Stimulated activated CD4-positive, alpha-beta T cell treated with anti-CD3 and anti-CD28 coated beads, Interleukin-12 subunit alpha, Interleukin-12 subunit beta, amount 100 ng/mL, for 48 hours (primary cell): ENCODE measurements at places on chromosomes 6 and 20.

- DNase-seq, result no peak
Measured at GRCh38 chr20:8505476-8506200, 373.6 kb downstream of the PLCB1 start.

DNA sequence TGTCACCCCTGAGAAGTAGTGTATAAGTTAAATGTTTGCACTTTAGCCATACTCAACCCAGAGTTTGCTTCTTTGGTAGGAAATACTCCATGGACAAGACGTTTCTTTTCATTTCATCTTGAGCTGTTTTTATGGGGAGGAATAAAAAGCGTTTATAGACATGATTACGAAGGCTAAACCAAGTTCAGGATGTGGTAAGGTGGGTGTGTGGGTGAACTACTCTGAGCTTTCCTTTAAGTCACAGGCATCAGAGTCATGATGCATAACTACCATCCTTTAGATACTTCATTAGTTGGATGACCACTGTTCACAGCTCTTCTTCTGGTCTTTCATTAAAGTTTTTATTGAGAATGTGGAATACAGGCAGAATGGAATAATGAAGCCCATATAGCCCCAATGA, 48.9 kb downstream of the EBF4 start:
- no peak for DNase-seq

DNA sequence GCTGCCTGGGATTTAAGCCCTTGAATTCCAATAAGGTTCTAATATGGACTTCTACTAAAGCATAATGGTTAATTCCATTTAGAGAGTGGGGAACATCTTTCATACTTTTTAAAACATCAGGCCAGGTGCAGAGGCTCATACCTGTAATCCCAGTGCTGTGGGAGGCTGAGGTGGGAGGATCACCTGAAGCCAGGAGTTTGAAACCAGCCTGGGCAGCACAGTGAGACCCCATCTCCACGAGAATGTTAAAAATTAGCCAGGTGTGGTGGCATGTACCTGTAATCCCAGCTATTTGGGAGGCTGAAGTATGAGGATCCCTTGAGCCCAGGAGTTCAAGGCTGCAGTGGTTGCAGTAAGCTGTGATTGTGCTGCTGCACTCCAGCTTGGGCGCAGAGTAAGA, 35.0 kb downstream of the E2F3 start:
- no peak for DNase-seq

DNA sequence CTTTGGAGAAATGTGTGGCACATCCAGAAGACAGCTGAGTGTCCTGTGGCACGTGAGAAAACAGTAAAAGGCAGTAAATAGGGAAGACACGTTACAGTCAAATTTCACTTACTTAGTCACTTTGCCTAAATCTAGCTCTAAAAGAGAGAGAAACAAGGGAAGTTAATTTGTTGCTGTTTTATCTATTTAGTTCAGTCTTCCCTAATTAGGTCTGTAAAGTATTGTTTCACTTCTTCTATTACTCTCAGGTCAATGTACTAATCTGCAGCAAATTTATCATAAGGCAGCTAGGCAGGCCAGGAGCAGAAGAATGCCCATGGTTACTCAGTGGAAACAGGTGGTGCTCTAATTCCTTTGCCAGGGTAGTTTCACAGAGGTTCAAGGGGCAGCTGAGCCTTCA, 124.3 kb upstream of the CNR1 start:
- DNase-seq, result no peak

- DNase-seq, result no peak
Measured at GRCh38 chr6:25178336-25179035, 100.7 kb upstream of the CARMIL1 start.

DNA sequence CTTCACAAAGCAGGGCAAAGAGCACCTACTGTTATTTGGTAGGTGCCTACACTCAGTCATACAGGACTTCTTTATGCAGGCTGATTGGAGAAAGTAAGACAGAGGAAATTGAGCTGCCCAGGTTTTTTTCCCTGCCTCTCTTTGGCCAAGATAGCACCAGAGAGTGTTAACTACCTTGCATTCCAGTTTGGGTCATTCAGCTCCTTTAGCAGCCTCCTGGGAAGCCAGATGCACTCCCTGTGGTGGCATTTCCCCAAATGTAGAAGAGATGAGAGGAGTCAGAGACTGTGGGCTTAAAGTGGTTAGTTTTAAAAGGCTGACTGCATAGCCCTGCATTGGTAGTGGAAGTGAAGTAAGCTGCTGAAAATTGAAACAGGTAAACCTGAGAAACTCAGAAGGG, 358.4 kb downstream of the BCKDHB start:
- DNase-seq, result no peak

GRCh38 chr20:53582251-53582570, 11.4 kb downstream of the ZNF217 start:
- DNase-seq, result no peak

DNA sequence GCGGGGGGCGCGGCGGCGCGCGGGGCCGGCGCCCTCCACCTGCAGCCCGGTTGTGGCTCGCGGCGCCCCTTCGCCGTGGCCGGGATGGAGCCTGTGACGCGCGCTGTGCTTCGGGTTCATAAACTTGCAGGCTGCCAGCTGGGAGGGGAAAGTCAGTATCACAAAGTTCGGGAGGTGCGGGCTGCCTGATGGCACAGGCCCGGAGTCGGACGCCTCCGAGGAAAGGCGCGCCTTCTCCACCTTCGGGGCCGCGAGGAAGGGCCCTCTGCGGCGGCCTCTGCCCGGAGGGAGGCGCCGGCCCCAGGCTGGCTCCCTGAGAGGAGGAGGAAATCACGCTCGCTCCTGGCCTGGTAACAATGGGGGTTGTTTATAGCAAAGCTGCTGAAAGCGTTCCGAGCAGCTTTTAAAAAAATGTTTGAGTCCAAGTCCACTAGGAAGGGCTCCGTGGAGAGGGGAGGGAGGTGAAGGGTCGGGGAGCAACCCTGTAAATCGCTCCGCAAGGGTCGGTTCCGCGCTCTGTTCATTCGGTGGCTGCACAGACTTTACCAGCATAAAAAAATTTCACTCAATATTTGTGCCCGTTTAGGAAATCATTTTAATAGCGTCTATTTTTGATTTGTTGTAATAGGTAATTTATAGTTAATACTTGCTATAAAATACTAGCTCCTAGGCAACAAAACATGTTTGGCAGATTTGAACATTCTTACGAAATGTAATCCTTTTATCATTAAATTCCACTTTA, 1.0 kb downstream of the AFDN start:
- DNase-seq, result peak; percentile 6

- no peak for DNase-seq
Measured at GRCh38 chr6:7268816-7269555, 44.0 kb downstream of the SSR1 start.

DNA sequence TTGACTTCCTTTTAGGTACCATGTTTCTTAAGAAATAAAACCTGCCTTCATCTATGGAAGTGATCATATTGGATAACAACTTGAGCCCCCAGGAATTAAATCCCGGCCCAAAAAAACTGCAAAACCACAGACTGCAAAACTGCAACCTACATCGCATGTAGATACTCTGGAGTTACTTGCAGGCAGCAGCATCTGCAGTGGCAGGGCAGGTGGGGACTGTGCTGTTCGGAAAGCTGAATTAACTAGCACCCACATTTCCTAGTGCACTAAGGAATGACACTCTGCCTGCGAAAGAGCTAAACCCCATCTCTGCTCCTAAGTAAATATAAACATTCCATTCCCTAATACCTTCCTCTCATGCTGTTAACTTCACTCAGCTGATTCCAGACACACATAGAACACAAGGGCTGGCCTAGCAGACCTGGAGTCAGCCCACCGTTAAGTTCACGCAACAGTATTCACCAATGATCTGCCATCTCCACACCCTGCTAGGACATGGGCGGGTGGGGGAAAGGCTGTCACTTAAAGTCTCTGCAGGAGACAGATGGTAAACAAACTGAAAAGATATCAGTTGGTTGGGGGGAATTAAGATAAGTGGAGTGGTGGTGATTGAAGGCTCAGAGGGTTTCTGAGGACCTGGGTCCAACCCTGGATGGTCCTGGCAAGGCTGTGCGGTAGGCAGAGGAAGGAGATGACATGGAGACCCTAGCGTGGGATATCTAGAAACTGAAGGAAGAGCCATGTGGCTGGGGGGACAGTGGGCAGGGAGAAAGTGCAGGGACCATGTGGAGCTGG, 128.4 kb downstream of the SYCP2 start:
- no peak for DNase-seq

DNA sequence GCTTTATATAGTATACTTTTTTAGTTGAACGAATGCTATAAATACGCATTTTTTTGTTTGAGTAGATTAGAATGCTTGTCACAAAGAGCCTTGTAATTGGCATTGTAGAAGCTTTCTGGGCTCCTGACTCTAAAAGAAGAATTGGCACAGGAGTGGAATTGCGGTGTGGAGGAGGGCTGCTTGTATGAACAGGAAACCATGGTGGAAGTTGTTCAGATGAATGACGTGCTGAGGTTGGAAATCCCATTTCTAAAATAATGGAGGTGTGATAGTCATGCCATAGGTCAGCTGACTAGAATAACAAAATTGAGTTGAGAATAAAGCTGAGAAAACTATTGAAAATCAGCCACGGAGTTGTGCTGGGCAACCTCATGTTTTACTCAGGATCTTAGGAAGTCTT, 174.9 kb downstream of the QKI start:
- DNase-seq, result no peak

- no peak for DNase-seq
Measured at GRCh38 chr6:1868561-1869261, 259.0 kb downstream of the FOXC1 start.

DNA sequence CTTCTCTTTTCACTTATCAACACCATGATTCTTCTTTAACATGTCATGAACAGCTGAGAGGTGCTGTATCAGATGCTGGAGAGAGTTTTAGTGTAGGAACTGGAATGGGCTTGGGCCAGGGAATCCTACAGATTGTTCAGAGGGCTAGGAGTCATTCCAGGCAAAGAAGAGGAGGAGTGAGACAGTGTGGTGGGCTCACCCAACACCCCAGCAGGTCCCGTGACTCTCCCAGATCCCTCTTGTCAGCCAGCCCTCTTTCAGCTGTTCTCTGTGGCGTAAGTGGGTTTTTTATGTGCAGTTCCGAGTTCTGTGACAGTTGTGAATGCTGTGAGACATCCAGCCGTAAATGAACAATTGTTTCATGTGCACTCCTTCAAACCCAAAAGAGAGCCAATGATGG, 31.4 kb upstream of the CEP162 start:
- DNase-seq, result no peak

DNA sequence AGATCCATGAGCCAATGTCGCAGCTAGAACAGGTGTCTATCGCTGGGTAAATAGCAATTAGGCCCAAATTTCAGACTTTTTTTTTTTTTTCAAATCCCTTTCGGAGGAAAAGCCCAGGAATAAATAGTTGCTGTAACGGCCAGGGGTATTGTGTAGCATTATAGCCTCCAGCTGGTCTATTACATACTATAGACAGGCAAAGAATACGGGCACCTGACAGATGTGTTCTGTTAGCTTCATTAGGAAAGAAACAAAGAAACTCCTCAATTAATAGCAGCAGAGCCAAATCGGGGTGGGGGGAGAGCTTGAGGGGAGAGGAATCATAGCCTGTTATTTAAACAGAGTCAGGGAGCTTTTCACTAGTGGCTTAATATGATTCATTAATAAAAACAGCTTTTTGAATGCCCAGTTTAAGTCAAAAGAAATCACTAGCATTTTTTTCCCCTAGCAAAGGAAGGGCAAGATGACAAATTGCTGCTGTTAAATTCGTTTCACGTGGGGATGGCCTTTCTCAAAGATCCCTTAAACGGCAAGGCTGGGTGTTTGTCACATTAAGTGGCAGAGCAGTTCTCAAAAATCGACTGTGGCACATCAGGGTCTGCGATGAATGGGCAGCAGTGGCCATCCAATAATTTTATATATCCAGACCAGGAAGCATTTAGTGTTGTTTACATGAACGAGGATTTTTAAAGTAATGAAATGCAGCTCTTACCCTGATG, 139.4 kb downstream of the ID4 start:
- no peak for DNase-seq

DNA sequence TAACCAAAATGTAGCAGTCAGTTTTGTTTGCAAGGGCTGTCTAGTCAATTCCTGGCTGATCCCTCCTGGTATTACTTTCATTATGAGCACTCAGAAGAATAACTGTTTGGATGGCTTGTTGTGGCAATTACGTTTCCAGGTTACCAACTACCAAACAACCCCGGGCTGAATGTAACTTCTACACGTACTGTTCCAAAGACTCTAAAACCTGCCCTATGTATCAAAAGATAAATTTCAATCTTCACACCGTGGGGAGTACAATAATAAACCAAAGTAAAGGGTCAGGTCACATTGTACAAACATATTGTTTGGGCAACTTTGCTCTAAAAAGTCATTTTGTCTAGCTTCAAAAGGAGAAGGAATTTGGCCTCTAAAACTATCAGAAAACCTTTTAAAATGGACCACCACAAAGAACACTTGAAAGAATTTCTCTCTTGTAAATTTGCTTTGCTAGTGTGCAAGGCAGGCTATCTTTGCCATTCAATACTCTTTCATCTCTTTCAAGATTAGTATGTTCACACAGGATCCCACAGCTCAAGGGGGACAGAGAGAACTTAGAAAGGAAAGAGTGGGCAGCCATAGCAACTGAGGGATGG, 27.6 kb downstream of the DCDC2 start:
- no peak for DNase-seq

- no peak for DNase-seq
Measured at GRCh38 chr20:64064145-64064698, 1.2 kb downstream of the TCEA2 start.

DNA sequence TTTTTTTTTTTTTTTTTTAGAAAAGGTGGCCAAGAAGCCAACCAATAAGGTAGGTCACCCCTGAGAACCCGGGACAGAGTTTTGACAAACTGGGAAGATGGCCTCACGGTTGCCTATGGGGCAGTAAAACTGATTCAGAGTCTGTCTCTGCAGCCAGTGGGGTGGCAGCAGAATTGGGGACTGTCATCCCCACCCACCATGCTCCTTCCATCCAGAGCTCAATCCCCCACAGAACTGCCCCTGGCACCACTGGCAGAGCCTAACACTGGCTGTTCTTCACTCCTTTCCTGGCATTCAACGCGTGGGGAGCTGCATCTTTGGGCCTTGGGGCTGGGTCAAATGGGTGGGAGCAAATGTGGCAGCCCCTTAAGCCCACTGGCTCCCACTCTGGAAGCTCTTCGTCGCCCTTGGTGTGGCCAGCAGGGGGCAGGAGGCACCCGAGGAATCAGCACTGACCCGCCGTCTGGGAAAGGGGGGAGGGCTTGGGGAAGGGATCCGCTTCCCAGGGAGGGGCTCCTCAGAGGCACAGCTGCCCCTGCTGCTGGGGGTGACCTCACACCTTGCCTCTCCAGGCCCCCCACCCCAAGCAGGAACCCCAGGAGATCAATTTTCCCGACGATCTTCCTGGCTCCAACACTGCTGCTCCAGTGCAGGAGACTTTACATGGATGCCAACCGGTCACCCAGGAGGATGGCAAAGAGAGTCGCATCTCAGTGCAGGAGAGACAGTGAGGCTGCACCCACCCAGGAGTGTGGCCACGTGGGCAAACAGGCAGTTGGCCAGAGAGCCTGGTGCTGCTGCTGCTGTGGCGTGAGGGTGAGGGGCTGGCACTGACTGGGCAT, 10.4 kb downstream of the CD40 start:
- no peak for DNase-seq
